ENCODE measurements at places on chromosomes 2 and 18.

GRCh38 chr18:70371908-70372307, 83.1 kb downstream of the SOCS6 start:
- no peak for DNase-seq

DNA sequence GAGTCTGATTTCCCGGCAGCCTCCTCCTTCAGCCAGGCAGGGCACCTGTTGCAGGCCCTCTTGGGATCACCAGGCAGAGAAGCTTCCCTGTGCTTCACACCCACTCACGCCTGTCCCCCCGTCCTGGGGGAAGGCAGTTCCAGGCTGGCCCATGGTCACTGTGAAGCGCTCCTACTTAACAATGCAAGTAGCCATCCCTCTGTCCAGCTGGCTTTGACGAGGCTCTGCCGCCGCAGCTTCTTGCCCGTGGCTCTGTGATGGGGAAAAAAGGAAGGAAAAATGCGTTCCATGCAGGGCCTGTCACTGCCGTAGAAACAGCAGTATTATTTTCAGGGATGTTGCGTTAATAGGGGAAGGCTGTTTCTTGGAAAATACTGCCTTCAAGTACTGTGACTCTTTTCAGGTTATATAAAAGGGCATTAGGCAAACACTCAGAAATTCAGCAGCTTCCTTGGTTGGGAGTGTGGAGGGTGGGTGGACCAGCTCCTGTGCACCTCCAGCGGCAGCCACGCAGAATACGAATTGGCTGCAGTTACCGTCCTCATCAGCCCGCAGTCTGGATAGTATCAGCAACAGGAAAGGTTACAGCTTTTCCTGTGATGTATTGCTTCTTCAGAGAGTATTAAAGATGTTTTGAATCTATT, 232.3 kb downstream of the KLHL29 start:
- DNase-seq: no peak

DNA sequence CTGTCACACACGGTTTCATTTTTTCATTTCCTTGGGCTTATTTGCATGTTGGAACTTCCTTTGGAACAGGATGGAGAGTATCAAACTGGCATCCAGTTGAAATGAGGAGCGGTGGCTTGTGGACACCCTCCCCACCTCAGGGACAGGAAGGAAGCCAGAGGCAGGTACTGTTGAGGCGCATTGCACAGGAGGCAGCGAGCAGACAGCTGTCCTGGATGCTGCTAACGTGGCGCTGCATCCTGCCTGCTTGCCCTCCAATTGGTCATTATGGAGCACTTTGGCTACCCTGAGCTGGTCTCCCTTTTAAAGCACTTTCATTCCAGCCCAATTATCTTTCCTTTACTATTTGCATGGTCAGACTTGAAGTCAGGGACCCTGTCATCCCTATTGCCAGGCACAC, 80.7 kb upstream of the ITGA4 start:
- no peak for DNase-seq

GRCh38 chr18:65750389-65751154, at the start of gene CDH7:
CDH7 (plus strand) TSS chr18:65751012; CDS start chr18:65762843, 11,831 bp downstream.
- DNase-seq: no peak

GRCh38 chr18:3067722-3068121, 54.8 kb upstream of the LPIN2 start:
- no peak for DNase-seq

DNA sequence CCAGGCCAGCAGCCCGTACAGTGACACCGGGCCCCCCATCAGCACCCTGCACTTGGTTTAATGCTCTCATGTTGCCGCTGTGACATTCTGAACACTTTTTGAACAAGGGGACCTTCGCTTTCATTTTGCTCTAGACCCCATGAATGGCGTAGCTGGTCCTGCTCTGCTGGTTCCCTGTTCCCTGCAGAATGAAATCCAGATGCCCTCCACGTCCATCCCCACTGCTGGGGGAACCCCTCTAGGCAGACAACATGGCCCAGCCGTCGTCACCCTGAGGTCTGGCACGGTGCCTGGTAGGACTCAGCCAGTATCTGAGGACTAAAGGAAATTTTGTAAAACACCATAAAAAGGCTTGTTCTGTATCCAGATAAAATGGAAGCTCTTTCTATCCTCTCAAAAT, 128.6 kb downstream of the KCTD1 start:
- no peak for DNase-seq

DNA sequence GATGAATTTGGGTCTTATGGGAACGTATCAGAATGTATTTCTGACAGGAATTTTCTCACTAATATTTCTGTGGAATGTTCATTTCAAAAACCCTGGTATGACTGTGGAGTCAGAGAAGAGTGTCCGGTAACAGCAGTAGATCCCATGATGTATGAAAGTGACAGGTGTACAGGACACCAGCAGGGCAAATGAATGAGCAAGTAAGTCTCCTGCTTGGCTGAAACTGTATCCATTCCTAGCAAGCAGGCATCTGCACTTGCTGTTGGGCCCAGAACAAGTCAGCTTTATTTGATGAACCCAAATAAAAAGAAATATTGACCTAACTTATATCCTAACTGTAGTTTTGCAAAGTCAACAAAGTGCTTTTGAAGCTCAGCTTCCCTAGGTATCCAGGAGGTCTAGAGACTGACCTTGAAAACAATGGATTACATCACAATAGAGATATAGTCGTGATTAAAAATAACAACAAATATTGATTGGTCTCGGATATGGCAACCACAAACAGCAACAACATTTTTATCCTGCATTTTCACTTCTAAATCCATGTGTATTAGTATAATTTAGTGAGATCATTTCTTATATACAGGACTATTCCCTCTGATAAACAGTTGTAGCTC, 37.6 kb downstream of the NXPH2 start:
- DNase-seq: no peak

GRCh38 chr18:28363124-28363523, 186.2 kb upstream of the CDH2 start:
- DNase-seq: no peak

DNA sequence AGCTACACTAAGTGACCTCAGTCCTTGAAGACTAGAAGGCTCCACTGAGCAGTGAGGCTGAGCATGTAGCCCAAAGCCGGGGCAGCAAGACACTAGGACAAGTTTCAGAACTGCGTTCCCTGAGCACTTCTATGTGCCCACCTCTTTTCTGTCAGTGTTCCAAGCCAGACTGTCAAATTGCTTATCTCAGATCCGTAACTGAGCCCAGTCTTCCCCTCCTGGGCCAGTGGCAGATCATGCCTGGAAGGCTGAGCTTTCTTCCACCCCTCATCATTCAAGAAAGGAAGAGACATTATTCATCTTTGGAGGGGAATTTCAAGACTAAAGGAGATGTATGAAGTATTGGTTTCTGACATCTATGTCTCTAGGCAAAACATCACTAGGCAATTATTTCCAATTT, 49.8 kb downstream of the EML6 start:
- no peak for DNase-seq

DNA sequence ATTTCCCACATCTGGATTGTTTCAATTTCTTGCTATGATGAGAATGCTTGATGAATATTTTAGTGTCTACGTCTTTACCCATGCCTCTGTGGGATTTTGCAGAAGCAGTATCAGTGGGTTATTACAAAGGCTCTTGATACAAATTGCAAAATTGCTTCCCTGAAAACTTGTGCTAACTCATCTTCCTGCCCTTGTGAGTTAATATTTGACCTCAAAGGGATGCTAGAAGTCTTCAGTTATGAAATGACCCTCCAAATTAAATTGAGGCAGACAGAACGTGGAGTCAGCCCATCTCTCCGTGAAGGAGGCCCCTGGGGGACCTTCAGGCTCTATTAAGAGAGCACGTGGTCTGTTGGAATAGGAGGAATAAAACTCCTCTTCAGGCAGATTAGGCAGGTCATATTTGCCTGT, 239.2 kb upstream of the HS6ST1 start:
- DNase-seq: no peak

DNA sequence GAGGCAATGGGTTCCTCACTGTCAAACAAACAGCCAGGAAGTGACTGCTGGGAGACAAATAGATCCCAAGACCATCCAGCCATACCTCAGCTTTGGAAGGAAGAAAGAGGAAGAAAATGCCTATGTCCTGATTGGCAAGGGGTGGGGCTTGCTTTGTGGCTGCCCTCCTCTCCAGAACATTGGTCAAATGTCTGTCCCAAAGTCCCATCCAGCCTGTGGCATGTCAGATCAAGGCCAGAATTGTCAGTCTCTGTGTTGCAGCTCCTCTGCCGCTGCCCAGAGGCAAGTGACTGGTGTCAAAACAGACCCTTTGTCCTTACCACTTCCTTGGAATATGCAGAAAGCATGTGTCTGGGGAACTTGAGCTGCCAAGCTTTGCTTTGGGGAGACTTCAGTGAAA, 63.0 kb upstream of the SMAD2 start:
- no peak for DNase-seq

DNA sequence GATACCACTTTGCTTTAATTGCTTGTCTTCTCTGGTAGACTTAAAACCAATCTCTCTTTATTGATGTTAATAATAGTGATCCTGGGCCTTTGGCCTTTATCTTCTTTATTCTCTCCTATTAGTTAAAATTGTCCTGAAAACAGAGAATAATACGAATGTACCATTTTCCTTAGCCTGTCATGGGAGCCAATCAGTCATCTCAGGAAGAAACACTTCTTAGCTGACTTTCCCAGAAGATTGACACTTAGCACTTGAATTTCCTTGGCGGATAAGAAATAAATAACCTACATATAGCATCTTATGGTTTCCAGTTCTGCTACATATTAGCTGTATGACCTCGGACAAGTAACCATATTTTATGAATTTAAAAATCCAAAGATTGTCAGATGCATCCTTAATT, 338.4 kb upstream of the SLC14A2 start:
- DNase-seq: no peak

DNA sequence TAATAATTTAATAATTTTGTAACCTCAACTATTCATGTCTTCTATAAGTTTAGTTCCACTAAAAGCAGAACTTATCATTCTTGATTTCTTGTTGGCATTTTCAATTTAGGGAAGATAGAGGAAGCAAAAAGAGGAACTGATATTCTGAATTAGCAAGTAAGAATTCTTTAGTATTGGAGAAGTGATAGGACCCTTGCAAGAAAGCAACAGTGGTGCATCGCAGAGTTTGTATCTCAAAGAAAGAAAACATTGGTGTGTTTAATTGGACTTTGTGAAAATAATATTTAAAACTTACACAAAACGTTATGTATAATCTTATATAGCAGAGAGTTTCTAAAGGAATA, 36.5 kb upstream of the TNFRSF11A start:
- DNase-seq: no peak

Measured in stimulated activated CD4-positive, alpha-beta T cell treated with anti-CD3 and anti-CD28 coated beads, TNF-alpha, amount 100 ng/mL, for 4 hours (primary cell).